ENCODE measurements at places on chromosomes 7 and 10.

DNA sequence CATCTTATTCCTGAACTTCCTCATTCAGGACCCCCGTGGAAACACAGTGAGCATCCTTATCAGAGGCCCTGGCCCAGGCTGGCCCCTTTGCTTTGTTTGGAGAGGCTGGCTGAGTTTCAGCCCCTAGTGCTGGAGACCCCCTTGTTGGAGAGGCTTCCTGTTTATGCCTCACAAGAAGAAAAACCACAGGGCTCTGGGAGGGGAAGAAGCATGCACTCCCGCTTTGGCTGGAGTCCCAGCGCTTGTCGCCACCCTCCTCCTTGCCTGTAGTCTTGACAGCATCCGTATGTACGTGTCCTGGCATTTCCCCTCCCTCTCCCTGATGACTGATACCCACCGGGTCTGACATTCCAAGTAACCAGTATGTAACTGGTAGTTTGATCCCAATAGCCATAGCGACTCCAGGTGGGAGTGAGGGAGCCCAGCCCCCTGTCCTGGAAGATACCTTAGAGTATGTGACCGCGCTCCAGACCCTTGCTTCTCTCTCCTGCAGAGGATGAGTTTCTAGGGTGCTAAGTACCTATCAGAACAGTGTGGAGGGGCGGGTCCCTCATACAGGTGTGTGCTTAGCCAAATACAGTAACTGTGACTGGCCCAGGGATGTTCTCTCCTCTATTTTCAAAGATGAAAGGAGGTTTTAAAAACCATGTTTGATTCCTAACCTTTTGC lies 6.9 kb upstream of the ATP6V0E2 start:
- no peak for DNase-seq

GRCh38 chr7:77238703-77239136 lies 39.1 kb upstream of the FGL2 start:
- no peak for DNase-seq

DNA sequence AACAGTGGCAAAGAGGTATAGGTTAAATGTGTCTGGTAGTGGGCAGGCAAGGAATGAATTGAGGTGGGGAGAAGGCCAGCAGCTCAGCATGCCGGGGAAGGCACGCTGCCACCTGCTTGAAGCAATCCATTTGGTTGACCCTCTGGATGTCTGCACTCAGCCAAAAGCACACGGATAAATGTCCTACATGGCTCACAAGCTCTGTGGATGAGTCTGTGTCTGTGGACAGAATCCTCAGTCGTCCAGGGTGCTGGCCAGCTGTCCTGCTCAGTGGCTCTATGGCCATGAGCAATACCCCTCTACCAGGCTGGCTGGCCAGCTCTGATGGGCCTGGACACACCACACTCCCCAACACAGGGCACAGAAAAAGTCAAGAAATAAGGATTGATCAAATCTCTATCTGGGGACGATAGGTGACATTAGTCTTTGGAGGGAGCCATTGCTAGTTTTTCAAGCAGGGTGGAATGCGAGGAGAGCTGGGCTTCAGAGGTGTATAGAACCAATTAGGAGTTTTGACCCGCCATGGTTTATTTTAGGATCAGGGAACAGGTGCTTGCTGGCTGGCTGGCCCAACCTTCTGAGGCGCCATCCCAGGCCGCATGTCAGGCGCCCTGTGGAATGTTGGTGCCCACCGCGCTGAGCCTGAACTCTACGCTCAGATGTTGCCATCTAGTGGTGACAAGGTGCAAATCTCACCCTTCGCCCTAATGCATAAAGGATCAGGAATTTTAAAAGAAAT lies 493.4 kb downstream of the TNS3 start:
- no peak for DNase-seq

GRCh38 chr7:43787771-43788170 lies 29.3 kb downstream of the BLVRA start:
- no peak for DNase-seq

- no peak for DNase-seq
These were observed 154.4 kb upstream of the AKR1E2 start for GRCh38 chr10:4671451-4672145.

- DNase-seq: no peak
These were observed 690.2 kb downstream of the NRG3 start for GRCh38 chr10:82565197-82565575.

Measured in cortex of kidney (tissue), 1 donor.